ENCODE measurements at places on chromosomes 7 and 10. TPM values are rescaled to one million over a fixed set of nuclear protein-coding genes. Genes with fewer than 3 reads are reported as not detected.

The GDF2 gene
- not detected for total RNA-seq

The TBC1D12 gene
- total RNA-seq: not detected

The CRCP gene
- 33.7 TPM for total RNA-seq

The NPSR1 gene
- not detected for total RNA-seq

The PON1 gene
- not detected for total RNA-seq

Data from T-cell (primary cell).